ENCODE measurements at places on chromosomes 4 and X.

DNA sequence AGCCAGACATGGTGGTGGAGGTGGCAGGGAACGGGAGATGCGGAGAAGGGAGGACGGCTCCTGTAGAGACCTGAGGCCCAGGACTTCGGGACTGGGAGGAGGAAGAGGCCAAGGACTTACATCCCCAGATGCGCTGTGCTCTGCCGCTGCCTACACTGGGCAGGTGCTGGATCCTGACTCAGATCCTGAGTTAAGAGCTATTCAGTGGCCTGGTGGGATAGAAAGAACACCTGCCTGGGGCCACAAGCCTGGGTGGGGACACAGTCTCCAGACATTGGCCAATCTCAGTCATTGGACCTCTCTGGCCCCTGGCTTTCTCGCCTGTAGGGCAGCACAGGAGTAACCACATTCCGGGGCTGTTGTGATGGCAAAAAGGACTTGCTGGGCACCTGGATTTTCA is 10.9 kb upstream of the MSX1 start:
- no peak for DNase-seq

DNA sequence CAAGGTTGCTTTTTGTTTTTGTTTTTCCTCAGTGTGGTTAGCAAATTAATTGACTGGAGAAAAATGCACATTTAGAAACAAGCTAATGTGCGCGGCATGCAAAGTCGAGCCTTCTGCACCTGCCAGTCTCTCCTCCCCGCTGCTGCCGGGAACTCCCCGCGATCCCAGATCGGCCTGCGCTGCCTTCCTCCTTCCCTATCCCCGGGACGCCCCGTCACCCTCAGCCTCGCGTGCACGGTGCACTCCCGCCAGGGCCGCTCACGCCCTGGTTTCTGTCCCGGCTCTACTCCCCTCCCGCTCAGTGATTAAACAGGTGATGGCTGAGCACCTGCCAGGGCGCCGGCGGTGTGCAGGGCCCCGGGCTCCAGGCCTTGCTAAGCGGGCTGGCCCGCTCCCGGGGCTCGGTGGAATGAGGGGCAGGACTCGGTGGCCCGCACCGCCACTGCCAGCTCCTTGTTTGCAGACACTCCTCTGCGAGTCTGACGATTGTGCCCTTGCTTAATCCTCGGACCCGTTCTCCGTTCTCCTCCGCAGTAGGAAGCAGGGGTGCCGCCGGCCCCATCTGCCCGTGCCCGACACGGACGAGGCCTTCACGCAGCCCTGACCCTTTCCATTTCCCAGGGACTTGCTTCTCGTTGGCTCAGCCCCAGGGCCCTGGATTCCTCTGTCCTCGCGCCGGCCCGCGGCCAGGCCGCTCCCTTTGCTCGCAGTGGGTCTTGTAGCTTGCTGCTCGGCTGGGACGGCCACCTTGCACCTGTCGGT is 143.4 kb downstream of the TRIML1 start:
- no peak for DNase-seq

GRCh38 chr4:122000849-122001248 is 49.0 kb upstream of the TRPC3 start:
- no peak for DNase-seq

GRCh38 chr4:1591107-1591506 is 93.0 kb downstream of the FAM53A start:
- DNase-seq: no peak

DNA sequence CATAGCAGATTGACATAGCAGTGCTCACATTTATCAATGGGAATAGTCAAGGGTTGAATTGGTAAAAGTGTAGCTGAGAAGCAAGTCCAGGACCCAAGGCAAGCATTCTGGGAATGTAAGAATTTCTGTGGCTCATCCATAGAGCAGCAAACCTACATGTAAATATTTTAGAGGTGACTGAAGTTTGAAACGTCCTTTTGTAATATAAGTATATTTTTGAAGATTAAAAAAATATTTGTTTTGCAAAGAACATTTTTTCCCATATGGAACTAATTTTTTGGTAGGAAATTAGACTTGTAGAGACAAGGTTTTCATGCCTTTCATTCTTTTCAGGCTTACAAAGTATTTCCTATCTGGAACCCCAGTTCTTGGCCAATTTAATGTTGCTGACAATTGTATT is 104.0 kb downstream of the TEX13A start:
- DNase-seq: no peak

DNA sequence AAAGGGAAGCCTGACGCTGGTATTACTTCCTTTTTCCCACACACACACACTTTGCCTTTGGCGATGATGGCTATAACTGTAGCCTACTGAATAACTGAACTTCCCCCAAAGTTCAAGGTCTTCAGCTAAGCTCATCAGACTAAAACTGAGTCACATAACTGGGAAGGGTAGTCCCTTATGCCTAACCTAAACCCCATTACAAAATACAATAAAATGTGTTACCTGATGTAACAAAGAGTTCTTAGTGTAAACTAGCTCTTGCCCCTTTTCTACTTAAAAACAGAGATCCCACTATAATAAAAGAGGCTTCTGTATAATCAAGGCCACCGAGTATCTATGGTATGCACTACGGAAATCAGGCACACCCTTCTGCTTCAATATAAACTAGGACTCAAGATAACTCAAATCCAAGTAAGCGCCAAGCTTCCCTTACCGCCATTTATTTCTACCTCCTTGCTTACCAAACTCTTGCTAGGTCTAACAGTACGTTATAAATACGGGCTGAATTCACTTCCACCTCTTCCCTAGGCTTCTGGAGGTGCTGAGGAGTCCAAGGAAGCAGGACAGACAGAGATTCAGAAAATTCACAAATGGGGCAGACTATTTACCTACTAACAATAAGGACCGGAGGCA is 2.4 kb downstream of the OTUD4 start:
- peak; percentile 60 for DNase-seq
